Retinal pigment epithelial cell (primary cell): ENCODE measurements at places on chromosomes 6 and 20.

DNA sequence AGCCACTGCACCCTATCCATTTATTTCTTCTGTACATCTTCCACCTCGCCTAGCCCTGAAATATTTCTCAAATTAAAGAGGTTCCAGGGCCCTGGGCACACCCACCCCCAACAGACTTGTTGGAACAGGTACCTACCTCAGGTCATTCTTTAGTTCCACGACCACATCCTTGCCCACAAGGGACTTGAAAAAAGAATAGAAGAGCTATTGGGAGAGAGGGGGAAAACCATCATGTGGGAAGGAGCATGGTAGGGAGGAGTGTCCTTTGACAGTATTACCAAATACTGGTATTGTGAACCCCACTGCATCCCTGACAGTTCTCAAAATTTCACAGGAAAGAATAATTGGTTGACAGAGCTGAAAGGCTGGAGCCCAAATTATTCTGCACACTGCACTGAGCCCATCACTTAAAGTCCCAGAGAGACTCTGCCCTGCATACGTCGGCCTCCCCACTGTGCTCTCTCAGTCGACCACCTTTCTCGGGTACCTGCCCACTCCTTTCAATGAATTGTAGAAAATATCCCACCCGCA lies 762 bp downstream of the LSM2 start:
- no peak for DNase-seq

GRCh38 chr6:118218156-118218555 lies 311.1 kb downstream of the SLC35F1 start:
- no peak for DNase-seq

GRCh38 chr20:37313546-37314091 lies 24.2 kb downstream of the MANBAL start:
- no peak for DNase-seq

GRCh38 chr20:37314617-37315016 lies 25.2 kb downstream of the MANBAL start:
- no peak for DNase-seq

GRCh38 chr6:47629954-47630353 lies 68.4 kb upstream of the ADGRF4 start:
- no peak for DNase-seq

DNA sequence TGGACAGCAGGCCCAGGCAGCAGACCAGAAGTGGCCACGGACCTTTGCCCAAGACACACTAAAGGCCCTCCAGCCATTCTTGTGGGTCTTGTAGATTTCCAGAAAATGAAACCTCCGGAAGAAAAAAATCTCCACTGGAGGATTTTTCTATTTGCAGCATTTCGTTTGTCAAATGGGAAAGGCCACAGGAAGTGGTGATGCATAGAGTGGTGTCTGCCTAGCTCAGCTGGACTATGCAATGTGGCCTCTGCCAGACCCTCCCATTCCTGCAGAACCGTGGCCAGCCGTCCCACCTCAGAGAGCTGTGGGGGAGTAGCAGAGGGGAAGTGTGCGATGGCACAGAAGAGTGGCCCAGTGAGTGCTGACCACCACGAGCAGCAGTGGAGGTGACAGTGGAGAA lies 24.0 kb upstream of the INSM1 start:
- no peak for DNase-seq

GRCh38 chr6:17454316-17455005 lies 61.1 kb downstream of the CAP2 start:
- DNase-seq, result peak; percentile 97

GRCh38 chr6:15616261-15616660 lies 46.6 kb downstream of the DTNBP1 start:
- DNase-seq, result no peak

- peak; percentile 31 for DNase-seq
Observed at GRCh38 chr20:2402271-2402980, 21.7 kb downstream of the TGM6 start.

GRCh38 chr6:37741757-37742400 lies 44.2 kb upstream of the MDGA1 start:
- DNase-seq, result no peak

GRCh38 chr20:46074006-46074405 lies 15.8 kb downstream of the NCOA5 start:
- DNase-seq, result no peak

GRCh38 chr20:38907918-38908677 lies 18.1 kb upstream of the FAM83D start:
- DNase-seq, result no peak

DNA sequence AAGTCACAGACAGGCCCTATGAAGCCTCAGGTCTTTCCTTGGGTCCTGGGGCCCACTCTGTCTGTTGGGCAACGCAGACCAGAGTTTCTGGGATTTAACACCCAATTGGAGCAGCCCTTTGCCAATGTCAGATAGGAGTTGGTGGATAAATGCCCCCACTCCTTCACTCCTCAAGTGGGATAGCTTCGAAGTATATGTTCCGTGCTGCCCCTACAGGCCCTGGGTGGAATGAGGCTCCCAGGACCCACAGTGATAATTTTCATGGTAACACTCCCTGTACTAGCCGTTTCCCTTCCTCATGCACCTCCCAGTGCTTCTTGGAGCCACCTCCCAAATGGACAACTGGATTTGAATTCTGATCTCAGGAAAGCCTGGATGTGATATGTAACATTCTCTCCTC lies 145.4 kb downstream of the FOXA2 start:
- no peak for DNase-seq

DNA sequence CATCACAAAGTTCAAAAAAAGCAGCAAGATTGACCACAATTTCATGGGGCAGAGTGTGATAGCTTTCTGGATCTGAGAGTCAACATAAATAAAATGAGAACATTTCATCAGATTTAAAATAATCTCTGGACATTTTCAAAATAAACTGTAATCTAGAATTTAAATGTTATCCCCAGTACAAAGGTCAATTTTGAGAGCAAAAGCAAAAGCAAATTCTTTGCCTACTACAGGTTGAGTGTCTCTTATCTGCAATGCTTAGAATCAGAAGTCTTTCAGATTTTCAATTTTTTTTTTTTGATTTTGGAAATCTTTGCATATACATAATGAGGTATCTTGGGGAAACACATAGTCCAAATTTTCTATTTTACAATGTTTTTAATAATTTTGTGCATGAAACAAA lies 67.6 kb upstream of the LYRM2 start:
- DNase-seq, result no peak

GRCh38 chr6:12892151-12892550 lies 175.6 kb downstream of the PHACTR1 start:
- no peak for DNase-seq

GRCh38 chr6:2055911-2056310 lies 189.5 kb downstream of the GMDS start:
- no peak for DNase-seq
